Stimulated activated CD8-positive, alpha-beta memory T cell treated with anti-CD3 and anti-CD28 coated beads, Interleukin-4, amount 100 ng/mL, for 1 hour (primary cell): ENCODE measurements at places on chromosomes 1 and 21.

DNA sequence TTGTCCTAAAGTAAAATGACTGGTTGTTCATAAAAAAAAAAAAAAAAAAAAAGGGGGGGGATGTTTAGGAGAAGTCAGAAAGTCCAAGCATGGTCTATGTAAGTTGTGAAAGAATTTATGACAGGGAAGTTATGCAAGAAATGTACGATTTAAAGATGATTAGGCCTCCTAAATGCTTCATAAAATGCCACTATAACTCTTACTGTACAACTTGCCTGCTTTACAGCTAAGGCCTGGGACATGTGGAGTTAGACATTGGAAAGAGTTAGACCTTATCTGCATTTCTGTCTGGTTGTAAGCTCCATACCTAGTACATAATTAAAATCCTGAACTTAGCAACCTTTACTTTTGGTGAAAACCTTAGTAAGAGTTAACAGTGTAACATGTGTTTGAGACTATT lies 150.0 kb downstream of the TPR start:
- no peak for DNase-seq

DNA sequence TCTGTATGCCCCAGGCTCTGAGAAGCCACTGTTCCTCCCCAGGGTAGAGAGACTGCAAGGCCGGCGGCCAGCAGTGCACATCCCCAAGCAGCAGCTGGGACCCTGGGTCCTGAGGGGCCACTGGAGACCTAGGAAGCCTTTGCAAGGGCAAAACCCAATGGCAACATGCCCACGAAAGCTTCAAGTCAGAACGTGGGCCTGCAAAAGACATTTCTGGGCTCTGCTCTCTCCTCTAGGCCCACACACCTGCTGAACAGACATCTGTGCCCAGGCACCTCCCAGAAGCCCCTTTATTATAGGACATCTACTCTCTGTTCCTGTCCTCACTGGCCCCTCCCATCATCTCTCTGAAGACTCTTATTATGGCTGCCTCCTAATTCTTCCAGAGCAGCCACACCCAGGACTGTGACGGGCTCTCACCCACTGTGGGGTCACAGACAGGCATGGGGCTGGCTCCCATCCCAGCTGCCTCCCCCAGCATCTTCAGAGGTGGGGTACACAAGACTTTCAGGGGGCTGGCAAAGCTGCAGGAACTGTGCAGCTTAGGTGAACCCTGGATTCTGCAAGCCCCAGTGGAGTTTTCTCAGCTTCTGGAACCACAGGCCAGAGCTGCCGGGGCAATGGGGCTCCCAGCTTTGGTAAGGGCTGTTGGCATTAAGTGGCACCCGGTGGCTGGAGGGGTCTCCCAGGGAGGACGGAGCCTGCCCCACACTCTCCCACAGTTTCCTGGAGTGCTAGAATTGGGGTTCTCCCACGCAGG lies 12.6 kb downstream of the TRIM11 start:
- DNase-seq: no peak

DNA sequence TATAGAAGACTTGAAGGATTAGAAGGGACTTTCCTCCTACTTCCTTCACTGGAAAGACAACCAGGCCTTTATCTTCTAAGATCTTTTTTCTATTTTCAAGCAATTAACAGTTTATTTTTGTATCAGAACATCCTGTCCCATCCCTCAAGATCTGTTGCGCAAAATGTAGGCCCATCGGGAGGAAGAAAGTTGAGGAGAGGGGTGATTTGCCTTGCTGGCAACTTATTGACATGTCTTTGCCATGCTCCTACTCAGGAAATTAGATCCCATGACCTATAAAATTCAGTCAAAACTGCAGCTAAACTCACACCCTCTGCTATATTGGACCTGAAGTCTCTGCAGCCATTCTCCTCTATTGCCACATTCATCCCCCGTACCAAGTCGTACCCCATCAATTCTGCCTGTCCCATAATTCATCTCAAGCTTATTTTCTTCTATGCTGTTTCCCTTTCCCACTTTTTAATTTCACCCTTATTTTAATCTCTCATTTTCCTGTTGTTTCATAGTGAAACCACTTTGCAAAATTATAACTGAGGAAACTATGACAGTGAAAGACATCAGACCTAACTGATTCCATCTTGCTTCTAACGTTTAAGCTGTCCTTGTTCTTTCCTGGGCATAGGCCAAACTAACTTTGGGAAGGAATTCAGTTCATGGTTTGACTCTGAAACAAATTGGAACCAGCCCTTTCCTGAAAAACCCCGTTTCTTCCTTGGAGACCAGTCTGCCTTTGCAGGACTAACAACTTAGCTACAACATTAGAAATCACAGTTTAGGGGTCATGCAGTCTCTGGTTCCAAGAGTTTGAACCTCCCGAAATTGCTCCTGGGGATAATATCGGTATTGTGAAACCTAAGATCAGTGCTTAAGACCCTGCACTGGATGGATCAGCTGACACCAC lies 195.7 kb upstream of the PTBP2 start:
- no peak for DNase-seq

DNA sequence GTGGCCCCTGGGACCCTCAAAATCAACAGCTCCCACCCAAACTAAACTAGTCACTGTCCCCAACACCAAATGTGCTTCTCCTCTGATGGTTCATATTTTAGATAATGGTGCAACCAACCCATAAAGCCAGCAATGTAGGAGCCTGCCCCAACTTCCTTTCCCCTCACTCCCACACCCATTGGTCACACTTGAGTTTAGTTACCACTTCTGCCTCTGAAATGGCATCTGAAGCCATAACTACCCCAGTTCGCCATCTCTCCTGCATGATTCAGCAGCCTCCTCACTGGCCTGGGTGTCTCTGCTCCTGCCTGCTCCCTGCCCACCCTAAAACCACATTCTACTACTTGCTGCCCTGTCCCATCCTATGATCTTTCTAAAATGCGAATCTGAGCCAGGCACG lies 3.4 kb upstream of the CDCP2 start:
- no peak for DNase-seq

GRCh38 chr1:64479874-64480273 lies 9.9 kb downstream of the CACHD1 start:
- DNase-seq: no peak

GRCh38 chr1:167369175-167369574 lies 148.5 kb downstream of the POU2F1 start:
- no peak for DNase-seq

GRCh38 chr1:75198761-75199160 lies 64.6 kb downstream of the LHX8 start:
- DNase-seq: no peak

GRCh38 chr1:4422504-4423289 lies 231.7 kb upstream of the AJAP1 start:
- no peak for DNase-seq

- DNase-seq: no peak
Measured at GRCh38 chr1:237013608-237014007, 9.4 kb upstream of the MT1HL1 start.
